ENCODE measurements at places on chromosomes 12 and 14.
A peak's percentile ranks its signal among the peaks of the same experiment; 100 is the strongest.

- no peak for DNase-seq
Observed at GRCh38 chr14:45015133-45015532, 53.1 kb downstream of the TOGARAM1 start.

- no peak for DNase-seq
Observed at GRCh38 chr12:26750531-26751175, 82.3 kb downstream of the ITPR2 start.

DNA sequence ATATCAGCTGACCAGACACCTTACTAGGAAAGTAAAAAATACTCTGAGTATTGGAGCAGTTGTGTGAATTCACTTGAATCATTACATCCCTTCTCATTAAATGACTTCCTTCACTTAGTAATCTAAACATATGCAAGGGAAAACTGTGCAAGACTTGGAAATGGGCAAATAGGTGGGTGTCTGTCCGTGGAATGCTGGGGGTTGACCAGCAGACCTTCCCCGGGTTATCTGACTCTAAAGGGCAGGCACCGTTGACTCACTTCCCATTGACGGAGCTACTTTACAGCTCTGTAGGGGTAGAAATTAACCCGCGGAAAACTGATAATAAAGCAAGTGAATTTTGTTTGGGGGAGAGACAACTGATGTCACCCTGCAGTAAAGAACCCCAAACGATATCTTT lies 199.3 kb downstream of the TTC7B start:
- DNase-seq = no peak

- no peak for DNase-seq
Observed at GRCh38 chr12:5783289-5783920, 161.7 kb downstream of the ANO2 start.

GRCh38 chr14:50937325-50937724 lies 7.0 kb downstream of the PYGL start:
- no peak for DNase-seq

- DNase-seq = no peak
Observed at GRCh38 chr14:52053044-52053443, 15.8 kb downstream of the NID2 start.

DNA sequence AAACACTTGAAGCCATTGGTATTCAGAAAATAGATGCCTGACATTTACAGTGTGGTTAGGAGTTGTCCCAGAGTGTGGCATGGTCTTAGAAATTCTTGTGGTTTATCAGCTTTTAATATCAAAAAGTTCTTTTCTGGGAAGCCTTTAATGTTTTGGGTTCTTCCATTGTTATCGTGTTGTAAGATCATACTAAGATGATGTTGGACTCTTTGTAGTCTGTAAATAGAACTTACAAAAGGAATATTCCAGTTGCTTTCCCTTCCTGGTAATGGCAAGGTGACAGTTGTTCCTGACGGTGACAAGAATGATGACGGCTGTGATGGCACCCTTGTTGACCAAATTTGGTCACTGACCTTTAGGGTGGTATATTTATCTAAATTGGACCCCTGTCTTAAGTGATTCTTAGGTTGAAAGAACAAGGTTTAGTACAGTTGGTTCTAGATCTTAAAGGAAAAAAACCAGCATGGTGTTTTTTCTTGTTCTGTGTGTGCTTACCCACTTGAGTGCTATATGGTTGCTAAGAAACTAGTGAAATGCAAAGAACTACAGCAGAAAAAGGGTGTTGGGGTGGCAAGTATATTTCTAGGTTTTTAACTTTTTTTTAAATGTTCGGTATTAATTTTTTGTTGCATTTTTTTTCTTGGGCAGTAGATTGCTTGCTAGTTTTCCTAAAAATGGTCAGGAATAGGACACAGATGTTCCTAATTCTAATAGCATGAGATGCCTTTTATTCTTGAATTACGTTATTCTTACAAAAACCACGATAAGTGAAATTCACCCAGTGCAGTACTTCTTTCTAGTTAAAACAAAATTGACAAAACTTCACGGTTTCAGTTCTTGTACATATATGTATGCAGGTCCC lies 2.1 kb downstream of the ATP2A2 start:
- no peak for DNase-seq

DNA sequence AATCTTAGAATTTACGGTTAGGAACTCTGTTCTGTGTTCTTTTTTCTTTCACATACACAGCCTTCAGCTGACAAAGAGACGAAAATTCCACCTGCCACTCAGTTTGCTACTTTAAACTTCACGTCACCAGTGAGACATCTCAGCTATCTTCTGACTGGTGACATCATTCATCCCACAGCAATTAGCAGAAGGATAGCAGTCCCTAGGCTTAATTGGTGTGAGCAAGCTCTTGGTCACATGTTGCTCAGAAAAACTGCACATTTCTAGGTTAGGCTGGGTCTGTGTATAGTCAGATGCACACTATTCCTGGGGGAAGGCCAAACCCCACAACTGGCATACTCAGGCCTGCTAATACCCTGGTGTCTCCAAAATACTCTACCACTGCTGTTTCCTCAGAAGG lies 23.9 kb downstream of the SLC7A7 start:
- no peak for DNase-seq

- no peak for DNase-seq
Observed at GRCh38 chr14:53993920-53994607, 37.4 kb upstream of the BMP4 start.

GRCh38 chr12:868722-869121 lies 80.8 kb downstream of the RAD52 start:
- no peak for DNase-seq

DNA sequence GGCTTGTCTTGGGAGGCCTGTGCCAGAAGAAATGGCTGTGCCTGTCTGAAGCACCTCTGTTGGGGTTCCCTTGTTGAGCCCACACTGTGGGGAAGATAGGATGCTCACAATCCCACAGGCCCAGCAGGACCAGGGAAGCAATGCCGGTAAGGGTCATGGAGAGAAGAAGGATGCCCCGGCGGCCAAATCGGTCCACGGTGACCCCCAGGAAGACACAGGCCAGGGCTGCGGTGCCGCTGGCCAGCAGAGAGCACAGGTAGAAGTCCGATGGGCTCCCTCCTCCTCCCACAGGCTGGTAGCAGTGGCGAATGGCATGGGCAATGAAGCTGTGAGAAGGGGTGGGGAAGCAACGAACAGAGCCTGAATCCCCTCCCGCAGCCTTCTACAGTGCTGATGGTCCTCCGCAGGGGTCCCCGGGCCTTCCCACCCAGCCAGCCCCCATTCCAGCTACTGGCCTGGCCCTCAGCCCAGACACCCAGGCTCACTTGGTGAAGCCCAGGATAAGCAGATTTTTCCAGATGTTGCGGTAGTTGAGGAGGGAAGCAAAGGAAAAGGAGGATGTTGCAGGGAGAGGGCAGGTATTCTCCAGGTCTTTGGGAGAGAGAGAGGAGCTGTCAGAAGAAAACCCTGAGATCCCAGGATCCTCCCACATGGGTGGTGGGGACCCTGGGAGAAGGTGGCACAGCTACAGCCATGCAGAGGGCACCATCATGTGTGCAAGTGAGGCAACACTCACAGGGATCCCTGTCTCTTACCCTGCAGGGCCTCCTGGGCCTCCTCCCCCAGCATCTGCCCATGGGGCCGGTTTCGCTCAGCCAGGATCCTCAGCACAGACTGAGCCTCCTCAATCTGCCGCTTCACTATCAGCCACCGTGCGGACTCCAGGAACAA lies 5.0 kb downstream of the SLC22A17 start:
- DNase-seq = no peak

- no peak for DNase-seq
Observed at GRCh38 chr12:132163041-132163910, 19.0 kb downstream of the NOC4L start.

- no peak for DNase-seq
Observed at GRCh38 chr12:112868459-112869041, 38.2 kb upstream of the OAS1 start.

- no peak for DNase-seq
Observed at GRCh38 chr12:124684496-124684895, 117.1 kb upstream of the NCOR2 start.

GRCh38 chr14:101821528-101821927 lies 60.0 kb downstream of the PPP2R5C start:
- no peak for DNase-seq

DNA sequence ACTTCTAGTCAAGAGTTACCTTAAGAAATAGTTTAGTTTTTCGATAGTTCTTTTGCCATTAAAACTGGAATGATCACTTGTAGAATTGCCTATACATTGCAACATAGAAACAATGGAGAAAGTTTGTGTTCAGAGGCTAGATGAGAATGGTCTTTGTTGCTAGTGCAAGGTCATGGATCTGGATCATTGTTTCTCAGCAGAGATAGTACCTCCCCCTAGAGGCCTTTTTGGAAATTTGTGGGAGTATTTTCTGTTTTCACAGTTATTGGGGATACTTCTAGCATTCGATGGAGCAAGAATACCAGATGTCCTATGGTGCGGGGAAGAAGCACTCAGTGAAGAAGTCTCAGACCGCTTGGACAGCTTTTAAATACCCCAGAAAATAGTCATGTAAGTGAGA lies 138.8 kb upstream of the HMGA2 start:
- DNase-seq = no peak

GRCh38 chr14:39169541-39169900 lies 612 bp downstream of the TRAPPC6B start:
- DNase-seq = no peak

GRCh38 chr12:9760699-9761418 lies at the start of gene CD69:
Gene CD69 (minus strand): TSS chr12:9760901. CDS start chr12:9760820, 81 bp downstream.
- peak; percentile 78 for DNase-seq

All from activated T-cell treated with anti-CD3 and anti-CD28 coated beads for 24 hours (primary cell).